Activated T-helper 2 cell treated with anti-CD3 and anti-CD28 coated beads, Interferon-gamma antibody, Interleukin-2, Interleukin-4, amounts not matched to agents 10 μg/mL and 5 μg/mL and 100 μg/mL, durations not matched to agents 14 hours and 24 hours and 36 hours (primary cell): ENCODE measurements at places on chromosomes 1 and 21.

DNA sequence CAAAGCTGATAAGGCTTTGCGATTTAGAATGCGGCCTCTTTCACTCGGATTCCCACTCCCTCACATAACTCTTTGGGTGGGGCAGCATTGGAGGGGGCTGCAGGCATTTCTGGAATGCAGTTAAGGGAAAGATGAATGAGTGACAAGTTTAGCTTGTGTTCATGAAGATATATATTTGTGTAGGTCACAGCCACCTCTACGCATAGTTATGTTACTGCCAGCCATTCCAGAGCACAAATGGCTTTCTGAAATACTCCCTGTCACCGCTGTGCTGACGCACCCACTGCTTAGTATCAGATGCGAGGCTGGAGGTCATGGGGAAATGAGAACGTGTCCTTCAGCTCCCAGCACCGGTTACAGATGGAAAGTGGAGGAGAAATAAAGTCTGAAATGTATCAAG lies 54.1 kb upstream of the ATP1A1 start:
- DNase-seq: no peak

DNA sequence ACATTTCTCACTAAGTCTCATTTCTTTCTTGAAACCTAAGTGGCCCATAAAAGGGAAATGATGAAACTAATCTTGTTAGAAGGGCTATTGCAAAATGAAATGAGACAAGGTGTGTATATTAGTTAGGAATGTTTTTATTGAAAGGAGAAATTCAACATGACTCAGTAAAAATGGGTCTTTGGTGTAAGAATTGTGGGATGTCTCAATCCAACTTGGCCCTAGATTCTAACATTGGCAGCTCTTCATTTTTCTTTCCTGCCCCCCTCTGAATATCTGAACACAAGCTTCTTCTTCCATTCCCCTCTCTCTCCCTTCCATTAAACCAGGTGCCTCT lies 26.8 kb upstream of the TARBP1 start:
- no peak for DNase-seq

- DNase-seq: no peak
Observed at GRCh38 chr1:97254731-97255463, 533.3 kb downstream of the PTBP2 start.

DNA sequence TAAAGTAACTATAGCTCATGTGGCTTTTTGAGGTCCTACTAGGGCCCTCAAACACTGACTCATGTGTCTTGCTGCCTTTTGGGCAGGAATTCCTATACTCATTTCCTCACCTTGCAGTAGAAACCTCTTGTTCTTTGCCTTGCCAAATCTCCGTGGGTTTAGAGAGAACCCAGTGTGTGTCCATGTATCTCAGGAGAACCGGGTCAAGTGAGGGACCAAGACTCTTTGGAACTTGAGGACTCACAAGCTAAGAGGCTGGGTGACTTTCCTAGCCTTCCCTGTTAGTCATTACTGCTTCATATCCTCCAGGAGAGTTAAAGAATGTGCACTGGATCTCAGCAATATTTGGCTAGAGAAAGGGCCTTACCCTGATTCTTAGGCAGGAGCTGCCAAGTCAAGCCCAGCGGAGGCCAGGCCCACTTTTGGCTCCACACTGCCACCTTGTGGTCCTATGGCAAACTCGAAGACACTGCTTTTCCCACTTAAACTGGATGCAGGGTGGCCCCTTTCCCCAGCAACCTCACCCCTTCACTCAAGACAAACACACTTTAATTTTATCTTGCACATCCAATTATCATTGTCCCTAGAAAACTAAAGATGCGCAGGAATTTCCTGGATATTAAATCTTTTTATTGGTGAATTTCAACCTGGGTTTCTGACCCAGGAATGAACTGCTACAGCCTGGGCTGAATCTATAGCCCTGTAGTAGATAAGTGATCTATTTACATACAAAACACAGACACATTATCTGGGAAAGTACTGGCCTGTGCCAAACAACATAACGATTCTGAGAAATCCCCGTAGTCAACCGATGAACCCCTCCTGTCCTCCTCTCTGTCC lies 10.6 kb downstream of the AVPR1B start:
- DNase-seq: peak; percentile 64

DNA sequence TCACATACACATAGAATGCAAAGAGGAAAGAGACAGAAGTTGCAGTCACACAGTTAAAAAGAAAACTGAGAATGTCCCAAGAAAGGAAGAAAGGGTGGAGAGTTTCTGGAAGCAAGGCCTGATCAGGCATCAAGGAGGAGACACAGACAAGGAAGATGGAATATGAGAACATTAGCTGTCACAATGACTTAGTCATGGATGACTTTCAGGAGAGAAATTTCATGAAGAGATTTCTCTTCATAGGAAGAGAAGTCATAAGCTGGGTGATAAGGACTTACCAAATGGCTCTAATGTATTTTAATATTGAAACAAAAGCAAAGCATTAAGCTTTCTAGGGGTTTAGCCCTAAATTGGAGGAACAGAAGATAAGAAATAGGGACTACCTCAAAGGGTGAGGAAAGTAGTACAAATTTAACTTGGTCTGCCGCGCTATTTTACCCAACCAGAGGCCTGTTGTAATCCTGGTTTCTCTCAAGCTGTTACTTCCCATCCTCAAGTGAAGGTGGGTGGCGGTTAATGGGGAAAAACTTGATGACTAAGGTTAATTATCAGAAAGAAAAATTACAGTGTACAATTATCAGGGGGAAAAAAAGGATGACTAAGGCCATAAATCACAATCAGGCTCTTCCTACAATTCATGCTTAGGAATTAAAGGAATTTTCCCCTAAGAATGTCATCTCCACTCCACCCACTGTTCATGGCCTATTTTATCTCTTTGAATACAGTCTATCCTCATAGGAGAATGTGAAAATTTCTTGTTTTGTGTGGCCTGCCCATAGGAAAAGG lies 93.9 kb upstream of the ADGRL2 start:
- no peak for DNase-seq

GRCh38 chr1:28280501-28280900 lies 21.2 kb downstream of the SESN2 start:
- DNase-seq: no peak

- DNase-seq: no peak
Observed at GRCh38 chr1:86289161-86289560, 107.0 kb downstream of the ODF2L start.

DNA sequence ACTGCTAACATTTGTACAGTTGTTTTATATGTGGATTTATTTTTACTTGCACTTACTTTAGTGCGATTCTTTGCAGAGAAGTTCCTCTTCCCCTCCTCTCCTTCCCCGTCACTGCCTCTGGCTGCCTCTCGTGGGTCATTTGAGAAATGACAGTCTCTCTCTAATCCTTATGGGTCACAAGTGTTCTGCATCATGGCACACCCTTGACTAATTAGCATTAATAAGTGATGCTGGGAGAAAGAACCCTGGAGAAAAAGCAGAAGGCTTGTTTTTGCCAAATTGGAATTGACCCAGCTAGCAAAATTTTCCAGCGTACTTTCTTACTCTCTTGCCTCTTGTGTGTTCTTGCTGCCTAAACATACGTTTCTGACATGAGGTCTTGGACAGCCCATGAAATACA lies 301.2 kb downstream of the DUSP10 start:
- DNase-seq: no peak

DNA sequence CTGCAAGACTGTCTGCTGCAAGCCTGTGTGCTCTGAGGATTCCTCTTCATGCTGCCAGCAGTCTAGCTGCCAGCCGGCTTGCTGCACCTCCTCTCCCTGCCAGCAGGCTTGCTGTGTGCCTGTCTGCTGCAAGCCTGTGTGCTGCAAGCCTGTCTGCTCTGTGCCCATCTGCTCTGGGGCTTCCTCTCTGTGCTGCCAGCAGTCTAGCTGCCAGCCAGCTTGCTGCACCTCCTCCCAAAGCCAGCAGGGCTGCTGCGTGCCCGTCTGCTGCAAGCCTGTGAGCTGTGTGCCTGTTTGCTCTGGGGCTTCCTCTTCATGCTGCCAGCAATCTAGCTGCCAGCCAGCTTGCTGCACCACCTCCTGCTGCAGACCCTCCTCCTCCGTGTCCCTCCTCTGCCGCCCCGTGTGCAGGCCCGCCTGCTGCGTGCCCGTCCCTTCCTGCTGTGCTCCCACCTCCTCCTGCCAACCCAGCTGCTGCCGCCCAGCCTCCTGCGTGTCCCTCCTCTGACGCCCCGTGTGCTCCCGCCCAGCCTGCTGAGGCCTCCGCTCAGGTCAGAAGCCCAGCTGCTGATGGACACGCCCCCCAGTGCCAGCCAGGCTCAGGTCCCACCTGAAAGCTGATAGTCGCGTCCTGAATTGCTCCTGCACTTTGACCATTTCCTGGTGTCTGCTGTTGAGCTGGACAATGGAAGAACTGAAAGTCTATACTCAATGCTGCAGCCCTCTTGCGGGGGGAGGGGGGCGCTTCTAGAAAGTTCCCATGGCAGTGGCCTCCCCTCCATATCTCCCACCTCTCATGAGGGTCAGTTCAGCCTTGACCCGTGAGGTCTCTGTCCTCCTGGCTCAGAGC lies 1.2 kb downstream of the KRTAP10-4 start:
- no peak for DNase-seq

- DNase-seq: no peak
Observed at GRCh38 chr1:218882454-218882853, 291.2 kb upstream of the LYPLAL1 start.

DNA sequence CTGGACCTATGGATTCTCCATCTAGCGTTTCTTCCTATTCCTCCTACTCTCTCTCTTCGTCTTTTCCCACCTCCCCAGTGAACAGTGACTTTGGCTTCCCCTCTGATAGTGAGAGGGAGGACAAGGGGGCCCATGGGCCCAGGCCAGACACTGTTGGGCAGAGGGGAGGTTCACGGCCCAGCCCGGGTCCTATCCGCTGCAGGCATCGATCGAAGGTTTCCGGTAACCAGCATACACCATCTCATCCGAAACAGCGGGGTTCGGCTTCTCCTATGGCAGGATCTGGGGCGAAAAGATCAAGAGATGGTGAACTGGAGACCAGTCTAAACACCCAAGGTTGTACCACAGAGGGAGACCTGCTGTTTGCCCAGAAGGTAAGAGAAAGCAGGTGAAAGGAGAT lies 906 bp downstream of the CIART start:
- DNase-seq: no peak

DNA sequence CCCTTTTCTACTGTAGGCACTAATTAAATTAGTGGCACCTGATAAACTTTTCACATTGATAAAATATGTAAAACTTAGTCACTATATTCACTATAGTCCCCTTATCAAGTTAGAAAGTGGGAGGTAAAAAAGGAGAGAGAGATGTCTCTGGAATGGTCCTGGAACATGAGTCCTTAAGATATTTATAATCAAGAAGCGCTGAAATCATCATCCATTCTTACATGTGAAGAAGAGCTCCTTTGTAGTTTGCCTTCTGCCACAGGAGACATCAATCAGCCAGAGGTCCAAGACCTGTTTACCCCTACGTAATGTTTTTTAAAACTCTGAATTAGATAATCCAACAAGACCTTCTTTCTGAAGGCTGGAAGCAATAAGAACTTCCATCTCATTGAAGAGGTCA lies 65.3 kb downstream of the GATAD2B start:
- DNase-seq: no peak

- no peak for DNase-seq
Observed at GRCh38 chr21:16367079-16367478, 637.3 kb downstream of the USP25 start.

DNA sequence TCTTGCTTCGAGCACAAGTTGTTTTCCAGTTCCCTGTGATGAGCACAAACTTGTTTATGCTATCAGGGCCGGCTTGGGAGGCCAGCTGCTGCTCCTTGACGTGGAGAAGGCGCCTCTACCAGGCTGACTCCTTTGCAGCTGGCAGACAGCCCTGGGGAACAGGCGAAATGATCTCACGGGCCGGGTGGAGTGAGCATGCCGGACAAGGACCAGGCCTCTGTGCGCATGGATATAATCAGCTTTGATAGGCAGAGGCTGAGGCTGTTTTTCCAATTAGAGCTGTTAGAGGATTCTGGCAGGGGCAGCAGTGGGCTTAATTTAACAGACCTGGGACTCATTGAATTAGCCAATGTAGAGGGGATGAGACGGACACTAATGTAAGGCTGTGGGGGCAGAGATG lies 38.9 kb downstream of the FAM163A start:
- no peak for DNase-seq

- DNase-seq: no peak
Observed at GRCh38 chr1:19717467-19717866, 52.8 kb downstream of the HTR6 start.

GRCh38 chr1:194081444-194081843 lies 895.0 kb upstream of the B3GALT2 start:
- no peak for DNase-seq

GRCh38 chr1:16442265-16442664 lies 1.7 kb downstream of the NECAP2 start:
- DNase-seq: no peak

- no peak for DNase-seq
Observed at GRCh38 chr1:70247768-70248167, 26.6 kb downstream of the SRSF11 start.

DNA sequence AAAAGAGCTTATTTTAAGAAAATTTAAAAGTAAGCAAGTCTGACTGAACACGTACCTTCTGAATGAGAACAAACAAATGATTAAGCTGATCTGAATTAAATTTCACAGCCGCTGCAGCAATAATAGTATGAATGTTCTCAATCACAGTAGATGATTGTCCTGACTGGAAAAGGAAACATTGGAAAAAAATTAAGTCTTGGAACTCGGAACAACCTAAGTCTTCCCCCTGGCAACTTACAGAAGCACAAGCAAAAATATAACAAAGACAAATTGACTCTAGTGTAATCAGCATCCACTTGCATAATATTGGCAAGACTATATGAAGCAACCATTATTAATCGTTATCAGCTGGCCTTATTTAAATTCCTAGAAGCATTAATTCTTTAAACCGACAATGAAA lies 60.5 kb downstream of the USP24 start:
- no peak for DNase-seq

GRCh38 chr1:214638997-214639396 lies 36.0 kb downstream of the CENPF start:
- no peak for DNase-seq

DNA sequence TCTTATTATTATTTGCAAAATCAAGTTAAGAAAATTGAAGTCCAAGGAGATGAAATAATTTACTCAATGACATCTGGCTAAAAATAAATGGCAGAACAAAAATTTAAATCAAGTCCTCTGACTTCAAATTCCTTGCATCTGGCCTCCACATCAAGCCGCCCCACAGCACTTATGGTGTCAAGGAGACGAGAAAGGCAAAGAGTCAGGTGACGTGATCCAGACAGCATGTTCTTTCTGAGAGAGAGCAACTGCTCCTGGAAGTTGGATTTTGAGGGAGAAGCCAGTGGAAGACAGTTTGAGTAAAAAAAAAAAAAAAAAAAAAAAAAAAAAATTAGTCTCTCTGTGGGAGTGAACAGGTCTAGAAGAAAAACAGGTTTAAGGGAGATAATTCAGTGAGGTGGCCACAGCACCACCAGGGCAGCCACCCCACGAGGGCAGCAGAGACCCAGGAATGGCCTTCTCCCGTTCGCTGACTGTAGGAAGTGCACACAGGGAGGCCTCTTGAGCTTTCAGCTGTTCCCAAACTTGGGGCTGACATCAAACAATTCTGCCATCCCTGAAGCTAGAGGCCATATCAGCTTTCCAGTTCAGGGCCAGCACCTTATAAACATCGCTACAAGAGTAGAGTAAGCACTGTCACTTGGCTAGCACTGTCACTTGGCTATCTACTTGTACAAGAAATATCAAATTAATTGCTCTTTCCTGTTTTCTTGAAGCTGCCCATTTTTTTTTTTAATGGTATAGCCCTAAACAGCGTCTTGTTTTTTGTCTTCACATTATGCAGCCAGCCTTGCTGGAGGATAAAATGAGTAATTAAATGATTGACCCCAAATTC lies 7.8 kb downstream of the C1orf162 start:
- DNase-seq: peak; percentile 42

GRCh38 chr1:192929597-192929996 lies 120.8 kb downstream of the RGS2 start:
- no peak for DNase-seq
